Keratinocyte (primary cell): ENCODE measurements at places on chromosomes 6 and 20. TPM values are rescaled to one million over a fixed set of nuclear protein-coding genes. Genes with fewer than 3 reads are reported as not detected.

DNA sequence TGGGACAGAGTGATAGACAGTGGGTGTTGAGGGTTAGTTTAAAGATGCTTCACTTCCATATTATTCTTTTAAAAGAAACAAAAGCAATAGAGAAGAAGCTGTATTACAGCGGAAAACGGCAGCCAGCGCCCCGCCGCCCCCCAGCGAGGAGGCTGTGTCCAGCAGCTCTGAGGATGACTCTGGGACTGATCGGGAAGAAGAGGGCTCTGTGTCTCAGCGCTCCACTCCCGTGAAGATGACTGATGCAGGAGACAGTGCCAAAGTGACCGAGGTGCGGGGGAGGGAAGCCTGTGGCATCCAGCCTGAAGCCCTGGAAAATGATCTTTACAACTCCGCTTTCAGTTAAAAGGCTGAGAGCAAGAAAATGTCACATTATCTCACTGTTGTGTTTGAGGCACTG is 100.2 kb downstream of the FIG4 start:
- H3K4me3 ChIP-seq = no peak overlapping the region
- H3K27ac ChIP-seq = no peak overlapping the region
- peaks cover 22% of the 10 kb centered on the region for H3K4me1 ChIP-seq
- no peaks in the 10 kb centered on the region for H3K27me3 ChIP-seq

The DPPA5 gene
- polyA plus RNA-seq = not detected in 3 replicates

DNA sequence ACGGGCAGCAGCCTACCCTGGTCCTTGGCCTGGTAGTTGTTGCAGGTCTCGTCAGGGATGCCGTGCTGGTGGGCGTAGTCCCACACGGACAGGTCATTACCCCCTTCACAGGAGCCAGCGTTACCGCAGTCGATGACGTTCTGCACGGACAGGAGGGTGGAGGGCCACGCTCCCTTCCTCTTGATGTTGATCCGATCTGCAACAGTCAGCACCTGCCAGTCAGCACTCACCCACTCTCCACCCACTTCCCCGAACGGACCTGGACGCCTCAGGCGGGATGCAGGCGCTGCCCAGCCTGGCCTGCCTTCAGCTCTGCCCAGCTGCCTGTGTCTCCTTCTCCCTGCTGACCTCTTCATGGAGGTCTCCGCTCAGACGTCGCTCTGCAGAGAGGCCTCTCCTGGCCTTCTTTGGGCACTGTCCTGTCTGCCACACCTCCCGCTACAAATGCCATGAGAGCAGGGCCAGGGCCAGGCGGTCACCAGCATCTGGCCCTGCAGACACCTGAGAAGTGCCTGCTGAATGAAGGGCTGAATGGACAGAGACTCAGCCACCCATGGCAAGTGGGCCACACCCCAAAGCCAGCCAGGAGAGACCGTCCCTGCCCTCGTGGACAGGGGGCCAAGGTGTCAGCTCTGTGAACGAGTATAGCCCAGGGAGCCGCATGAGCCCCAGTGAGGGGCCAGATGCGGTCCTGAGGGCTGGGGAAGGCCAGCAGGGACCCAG is 5.4 kb downstream of the CTSZ start:
- no peaks in the 10 kb centered on the region for H3K27me3 ChIP-seq
- H3K4me3 ChIP-seq = no peak overlapping the region
- peaks cover 26% of the 10 kb centered on the region for H3K36me3 ChIP-seq
- DNase-seq = no peak

The EYS gene
- polyA plus RNA-seq = 0.17 to 0.34 TPM (median 0.24 TPM) in 3 replicates

- peaks cover 41% of the 10 kb centered on the region for H3K4me1 ChIP-seq
- H3K27me3 ChIP-seq = no peaks in the 10 kb centered on the region
- H3K36me3 ChIP-seq = no peaks in the 10 kb centered on the region
- peak overlapping the region; percentile 77 for H3K27ac ChIP-seq
- H3K4me3 ChIP-seq = peak overlapping the region; percentile 96
Observed at GRCh38 chr20:31603822-31604566, 1.1 kb upstream of the ID1 start.

GRCh38 chr6:116267836-116268588 is 11.7 kb downstream of the TSPYL1 start:
- no peaks in the 10 kb centered on the region for H3K27me3 ChIP-seq
- H3K4me3 ChIP-seq = no peak overlapping the region
- peaks cover 18% of the 10 kb centered on the region for H3K4me1 ChIP-seq

GRCh38 chr6:73367761-73368355 is 1.8 kb downstream of the OOEP start:
- H3K36me3 ChIP-seq = no peaks in the 10 kb centered on the region
- no peak for DNase-seq
- no peak overlapping the region for H3K4me3 ChIP-seq
- H3K27me3 ChIP-seq = no peaks in the 10 kb centered on the region
- H3K27ac ChIP-seq = no peak overlapping the region

- no peak overlapping the region for H3K27ac ChIP-seq
- H3K27me3 ChIP-seq = peaks cover 17% of the 10 kb centered on the region
- no peaks in the 10 kb centered on the region for H3K36me3 ChIP-seq
- DNase-seq = no peak
Observed at GRCh38 chr20:57987659-57988058, 240.8 kb downstream of the ANKRD60 start.

The LY6G6C gene
- 2.3 to 3.1 TPM (median 2.4 TPM) in 3 replicates for polyA plus RNA-seq

DNA sequence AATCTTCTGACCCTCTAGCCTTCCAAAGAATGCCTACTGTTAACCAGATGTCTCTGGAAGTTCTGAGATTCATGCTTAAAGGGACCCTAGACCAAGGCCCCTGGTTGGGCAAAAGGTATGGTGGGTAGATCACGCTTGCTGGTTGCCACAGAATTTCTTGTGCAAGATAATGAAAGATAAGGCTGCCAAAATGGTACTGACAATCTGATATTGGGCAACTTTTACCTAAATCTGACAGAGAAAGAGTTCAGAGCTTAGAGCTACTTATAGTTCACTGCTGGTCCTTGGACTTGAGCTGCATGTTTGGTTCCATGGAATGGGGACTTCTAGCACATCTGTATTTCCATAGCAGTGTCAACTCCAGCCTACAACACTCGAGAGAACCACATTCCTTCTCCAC is 12.0 kb downstream of the DEFB114 start:
- H3K27ac ChIP-seq = no peak overlapping the region
- H3K4me1 ChIP-seq = no peaks in the 10 kb centered on the region
- no peaks in the 10 kb centered on the region for H3K36me3 ChIP-seq
- H3K4me3 ChIP-seq = no peak overlapping the region
- no peaks in the 10 kb centered on the region for H3K27me3 ChIP-seq
- no peak for DNase-seq

DNA sequence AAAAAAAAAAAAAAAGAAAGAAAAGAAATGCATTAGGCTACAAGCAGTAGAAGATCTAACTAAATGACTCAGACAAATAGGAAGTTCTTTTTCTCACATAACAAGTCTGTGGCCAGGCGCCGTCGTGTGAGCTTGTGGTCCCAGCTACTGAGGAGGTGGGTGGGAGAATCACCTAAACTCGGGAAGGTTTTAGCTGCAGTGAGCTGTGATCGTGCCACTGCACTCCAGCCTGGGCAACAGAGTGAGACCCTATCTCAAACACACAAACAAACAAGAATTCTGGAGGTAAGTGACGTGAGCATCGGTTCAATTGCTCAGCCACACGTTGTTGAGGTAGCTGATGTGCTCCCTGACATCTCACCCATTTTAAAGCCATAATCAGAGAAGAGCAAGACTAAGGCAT is 37.9 kb upstream of the SLC23A2 start:
- no peaks in the 10 kb centered on the region for H3K36me3 ChIP-seq
- no peak overlapping the region for H3K4me3 ChIP-seq
- H3K4me1 ChIP-seq = no peaks in the 10 kb centered on the region
- no peak overlapping the region for H3K27ac ChIP-seq
- no peaks in the 10 kb centered on the region for H3K27me3 ChIP-seq
- DNase-seq = no peak

DNA sequence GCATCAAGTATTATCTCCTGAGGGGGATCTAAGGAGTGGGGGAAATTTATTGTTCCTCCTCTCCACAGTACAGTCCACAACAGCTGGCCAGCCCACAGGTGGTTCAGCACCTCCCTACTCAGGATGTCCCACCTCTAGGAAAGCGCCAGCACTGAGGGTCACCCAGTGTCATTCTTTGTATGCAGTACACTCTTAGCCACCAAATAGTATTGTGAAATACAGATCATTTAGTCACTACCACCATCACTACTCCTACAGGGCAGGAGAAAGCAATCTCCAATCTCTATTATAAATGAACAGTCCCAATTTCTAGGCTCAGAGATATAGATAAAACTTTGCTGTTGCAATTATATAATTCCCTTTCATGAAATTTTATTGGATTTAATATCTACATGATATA is 6.3 kb upstream of the ZNF76 start:
- H3K27me3 ChIP-seq = no peaks in the 10 kb centered on the region
- no peak overlapping the region for H3K27ac ChIP-seq
- H3K36me3 ChIP-seq = no peaks in the 10 kb centered on the region
- DNase-seq = no peak
- peaks cover 3% of the 10 kb centered on the region for H3K4me1 ChIP-seq

The IRF4 gene
- 0.01 to 0.12 TPM (median 0.10 TPM) in 3 replicates for polyA plus RNA-seq

The CABLES2 gene
- polyA plus RNA-seq = 1.9 to 4.6 TPM (median 2.2 TPM) in 3 replicates

GRCh38 chr20:45857882-45858216 is 435 bp downstream of the ZSWIM3 start:
- H3K36me3 ChIP-seq = no peaks in the 10 kb centered on the region
- peak overlapping the region; percentile 98 for H3K4me3 ChIP-seq
- no peak for DNase-seq
- peaks cover 14% of the 10 kb centered on the region for H3K4me1 ChIP-seq

GRCh38 chr6:137099689-137100403 is 55.1 kb upstream of the IL20RA start:
- peaks cover 12% of the 10 kb centered on the region for H3K4me1 ChIP-seq
- H3K27me3 ChIP-seq = no peaks in the 10 kb centered on the region
- H3K4me3 ChIP-seq = no peak overlapping the region
- no peaks in the 10 kb centered on the region for H3K36me3 ChIP-seq

GRCh38 chr6:23875006-23875405 is 251.0 kb upstream of the NRSN1 start:
- H3K27ac ChIP-seq = no peak overlapping the region
- no peaks in the 10 kb centered on the region for H3K27me3 ChIP-seq
- no peaks in the 10 kb centered on the region for H3K4me1 ChIP-seq
- no peak for DNase-seq

The PKHD1 gene
- under 0.01 to 0.01 TPM (median 0.01 TPM) in 3 replicates for polyA plus RNA-seq

- H3K4me3 ChIP-seq = no peak overlapping the region
- H3K4me1 ChIP-seq = no peaks in the 10 kb centered on the region
- no peak for DNase-seq
- H3K27me3 ChIP-seq = no peaks in the 10 kb centered on the region
- H3K27ac ChIP-seq = no peak overlapping the region
Observed at GRCh38 chr20:32183947-32184635, 23.5 kb downstream of the PLAGL2 start.

The SULF2 gene
- 52.2 to 93.9 TPM (median 64.4 TPM) in 3 replicates for polyA plus RNA-seq

- no peak overlapping the region for H3K27ac ChIP-seq
- H3K27me3 ChIP-seq = no peaks in the 10 kb centered on the region
- H3K36me3 ChIP-seq = no peaks in the 10 kb centered on the region
- H3K4me1 ChIP-seq = no peaks in the 10 kb centered on the region
- no peak for DNase-seq
- no peak overlapping the region for H3K4me3 ChIP-seq
Observed at GRCh38 chr6:129382916-129383315, 327.1 kb downstream of the ARHGAP18 start.

The TEAD3 gene
- 5.7 to 11.1 TPM (median 8.0 TPM) in 3 replicates for polyA plus RNA-seq

- H3K27me3 ChIP-seq = no peaks in the 10 kb centered on the region
- no peaks in the 10 kb centered on the region for H3K36me3 ChIP-seq
- H3K4me1 ChIP-seq = peaks cover 11% of the 10 kb centered on the region
- no peak overlapping the region for H3K4me3 ChIP-seq
- DNase-seq = no peak
Observed at GRCh38 chr6:28956331-28956730, 32.5 kb upstream of the TRIM27 start.

GRCh38 chr6:129785047-129785755 is 75.2 kb upstream of the ARHGAP18 start:
- no peak overlapping the region for H3K4me3 ChIP-seq
- H3K27me3 ChIP-seq = no peaks in the 10 kb centered on the region
- H3K36me3 ChIP-seq = no peaks in the 10 kb centered on the region
- no peaks in the 10 kb centered on the region for H3K4me1 ChIP-seq
- no peak overlapping the region for H3K27ac ChIP-seq

DNA sequence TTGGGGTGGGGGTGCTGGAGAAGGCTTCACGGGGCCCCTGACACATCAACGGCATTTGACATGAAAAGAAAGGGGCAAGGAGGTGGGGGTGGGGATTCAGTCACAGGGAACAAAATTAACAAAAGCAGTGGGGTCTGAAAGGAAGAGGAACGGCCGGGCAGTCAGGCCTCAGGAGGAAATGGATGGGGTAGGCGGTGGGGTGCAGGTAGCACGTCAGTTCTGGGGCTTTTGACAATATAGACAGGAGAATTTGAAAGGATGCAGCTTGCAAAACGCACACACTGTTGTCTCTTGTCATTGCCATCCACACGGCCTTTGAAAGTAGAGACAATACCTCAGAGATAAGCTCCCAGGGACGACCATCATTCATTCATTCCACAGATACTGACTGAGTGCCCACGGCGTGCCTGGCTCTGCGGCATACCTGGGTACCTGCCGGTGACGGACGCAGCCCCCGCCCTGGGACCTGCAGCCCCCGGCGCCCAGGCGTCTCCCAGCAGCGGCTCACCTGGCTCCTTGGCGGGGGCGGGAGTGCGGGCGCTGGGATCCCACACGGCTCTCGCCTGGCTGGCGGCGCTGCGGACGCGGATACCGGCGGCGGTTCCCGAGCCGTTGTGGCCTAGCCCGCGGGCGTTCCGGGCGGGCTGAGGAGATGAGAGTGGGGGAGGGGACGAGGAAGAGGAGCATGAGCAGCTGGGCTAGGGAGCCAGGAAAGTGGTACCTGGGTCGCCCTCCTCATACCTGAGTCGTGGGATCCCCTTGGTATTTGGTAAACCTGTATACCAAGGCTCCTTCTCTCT is at the start of gene SLC26A8:
Gene SLC26A8, minus strand, starts transcription at position 646 of the 800 bp plus-strand sequence. CDS start 4,934 bp downstream, outside the sequence.
- no peak within 1 kb of the TSS for H3K27ac ChIP-seq
- DNase-seq = no peak
- peaks cover 4% of the 10 kb centered on the region for H3K4me1 ChIP-seq
- H3K27me3 ChIP-seq = no peaks in the 10 kb centered on the region
- no peak within 1 kb of the TSS for H3K4me3 ChIP-seq
- H3K36me3 ChIP-seq = no peaks in the 10 kb centered on the region

- no peaks in the 10 kb centered on the region for H3K36me3 ChIP-seq
- H3K4me1 ChIP-seq = peaks cover 8% of the 10 kb centered on the region
- no peak overlapping the region for H3K4me3 ChIP-seq
- H3K27ac ChIP-seq = no peak overlapping the region
- H3K27me3 ChIP-seq = no peaks in the 10 kb centered on the region
Observed at GRCh38 chr6:39947611-39948068, 13.4 kb upstream of the MOCS1 start.

DNA sequence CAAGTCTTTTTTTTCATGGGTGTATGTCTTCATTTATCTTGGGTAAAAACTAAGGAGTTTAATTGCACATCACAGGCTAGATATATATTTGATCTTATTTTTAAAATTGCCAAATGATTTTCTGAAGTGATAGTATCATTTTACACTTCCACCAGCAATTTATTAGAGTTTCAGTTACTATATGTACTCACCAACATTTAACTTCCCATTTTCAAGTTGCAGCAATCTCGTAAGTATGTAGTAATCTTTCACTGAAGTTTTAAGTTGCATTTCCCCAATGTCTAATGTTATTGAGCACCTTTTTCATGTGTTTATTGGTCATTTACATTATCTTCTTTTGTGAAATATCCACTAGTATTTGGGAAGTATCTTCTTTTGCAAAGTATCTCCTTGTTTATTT is 277.4 kb upstream of the CNR1 start:
- H3K36me3 ChIP-seq = no peaks in the 10 kb centered on the region
- no peaks in the 10 kb centered on the region for H3K27me3 ChIP-seq
- H3K27ac ChIP-seq = no peak overlapping the region
